Smooth muscle cell of the pulmonary artery (primary cell): ENCODE measurements at places on chromosomes 12 and 14. TPM values are rescaled to one million over a fixed set of nuclear protein-coding genes. Genes with fewer than 3 reads are reported as not detected.

Gene ADCK1
- 4.5 and 6.2 TPM in 2 replicates for total RNA-seq

Gene TAS2R43
- 2.1 TPM in 1 of 2 replicates, not detected in the other for total RNA-seq

Gene LMBR1L
- total RNA-seq = 42.7 and 47.0 TPM in 2 replicates

Gene DLGAP5
- total RNA-seq = 2.8 and 10.2 TPM in 2 replicates
